CD4-positive, alpha-beta T cell treated with Interleukin-15 for 1 hour (primary cell): ENCODE measurements at places on chromosomes 2 and 18.

GRCh38 chr2:176814740-176815367 is 397.7 kb upstream of the HNRNPA3 start:
- DNase-seq = no peak

DNA sequence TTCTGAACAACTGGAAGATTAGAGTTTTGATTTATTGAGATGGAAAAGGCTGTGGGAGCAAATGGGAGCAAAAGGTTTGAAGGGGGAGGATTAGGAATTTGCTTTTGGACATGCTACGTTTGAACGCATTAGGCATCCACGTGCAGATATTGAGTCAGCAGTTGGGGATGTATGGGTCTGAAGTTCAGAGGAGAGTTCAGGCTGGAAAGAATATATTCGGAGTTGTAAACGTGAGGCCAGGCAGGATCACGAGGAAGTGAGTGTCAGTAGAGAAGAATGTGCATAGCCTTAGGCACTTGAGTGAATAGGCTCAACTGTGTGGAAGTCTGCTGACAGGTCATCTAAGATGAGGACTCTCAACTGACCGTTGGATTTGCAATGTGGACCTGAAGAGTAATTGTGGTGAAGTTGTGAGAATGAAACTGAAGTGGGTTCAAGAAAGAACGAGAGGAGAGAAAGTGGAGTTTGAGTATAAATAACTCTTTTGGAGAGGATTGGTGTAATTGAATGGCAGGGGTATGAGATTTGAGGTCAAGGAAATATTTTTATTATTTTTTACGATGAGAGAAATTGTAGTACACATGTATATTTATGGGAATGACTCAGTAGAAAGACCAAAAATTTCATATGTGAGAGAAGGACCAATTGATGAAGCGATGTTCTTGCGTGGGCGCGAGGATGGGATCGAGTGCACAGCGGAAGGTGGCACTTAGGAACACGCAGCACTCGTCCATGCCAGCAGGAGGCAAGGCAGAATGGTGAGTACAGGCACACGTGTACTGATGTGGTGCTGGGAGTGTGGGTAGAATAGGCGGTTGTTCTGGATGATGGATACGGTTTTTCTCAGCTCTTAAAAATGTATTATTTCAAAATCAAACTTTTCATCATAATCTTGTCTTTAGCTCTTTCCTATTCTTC is 40.5 kb upstream of the POLE4 start:
- no peak for DNase-seq

DNA sequence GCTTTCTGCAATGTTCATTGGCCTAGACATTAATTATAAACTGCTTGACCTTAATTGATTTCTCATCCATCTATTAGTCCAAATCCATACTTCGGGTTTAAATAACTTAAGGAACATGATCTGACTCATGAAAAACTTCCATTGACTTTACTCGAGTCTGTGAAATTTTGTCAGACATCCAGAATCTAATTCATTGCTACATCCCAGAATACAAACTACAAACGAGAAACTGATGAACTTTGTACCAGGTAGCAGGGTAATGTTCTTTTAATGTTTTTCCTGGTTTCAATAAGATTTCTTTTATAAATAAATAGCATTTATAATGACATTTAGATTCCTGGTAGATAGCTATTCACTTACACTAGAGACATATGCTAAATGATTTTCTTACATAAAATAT is 36.0 kb upstream of the IKZF2 start:
- no peak for DNase-seq

- no peak for DNase-seq
Measured at GRCh38 chr2:15181092-15181745, 379.9 kb downstream of the NBAS start.

DNA sequence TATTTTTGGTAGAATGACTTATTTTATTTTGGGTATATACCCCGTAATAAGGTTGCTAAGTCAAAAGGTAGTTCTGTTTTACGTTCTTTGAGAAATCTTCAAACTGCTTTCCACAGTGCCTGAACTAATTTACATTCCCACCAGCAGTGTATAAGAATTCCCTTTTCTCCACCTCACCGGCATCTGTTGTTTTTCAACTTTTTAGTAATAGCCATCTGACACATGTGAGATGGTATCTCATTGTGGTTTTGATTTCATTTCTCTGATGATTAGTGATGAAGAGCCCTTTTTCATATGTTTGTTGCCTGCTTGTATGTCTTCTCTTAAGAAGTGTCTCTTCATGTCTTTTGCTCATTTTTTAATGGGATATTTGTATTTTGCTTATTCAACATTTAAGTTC is 215.2 kb upstream of the TFPI start:
- DNase-seq = no peak

DNA sequence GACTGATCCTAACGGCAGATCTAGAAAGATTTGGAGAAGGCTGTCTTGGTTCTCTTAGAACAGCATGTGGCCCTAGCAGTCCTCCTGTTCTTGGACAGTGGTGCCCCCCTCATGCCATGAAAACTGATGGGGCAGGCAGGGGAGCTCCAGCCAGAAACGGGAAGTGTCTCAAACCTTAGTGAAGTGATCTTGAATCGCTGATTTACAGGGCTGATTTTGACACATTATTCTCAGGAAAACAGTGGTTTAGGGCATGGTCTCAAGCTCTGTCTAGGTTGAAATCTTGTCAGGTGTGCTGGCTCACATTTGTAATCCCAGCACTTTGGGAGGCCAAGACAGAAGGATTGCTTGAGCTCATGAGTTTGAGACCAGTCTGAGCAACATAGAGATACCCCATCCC is 37.8 kb downstream of the SRSF7 start:
- DNase-seq = no peak

DNA sequence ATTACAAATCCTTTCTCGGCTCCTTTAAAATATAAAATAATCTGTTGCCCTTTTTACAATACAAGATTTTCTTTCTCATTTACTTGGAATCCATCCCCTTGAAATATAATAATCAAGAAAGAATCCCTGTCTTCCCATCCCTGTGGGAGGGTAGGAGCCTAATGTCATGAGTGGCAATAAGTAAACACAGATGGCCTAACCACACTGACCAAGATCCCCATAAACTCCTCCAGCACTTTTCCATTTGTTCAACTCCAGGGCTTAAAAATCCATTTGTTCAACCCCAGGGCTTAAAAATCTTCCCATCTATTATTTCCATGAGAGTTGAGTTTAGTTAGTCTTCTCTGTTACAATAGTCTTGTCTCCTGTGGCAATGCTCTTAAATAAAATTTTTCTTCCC is 297.6 kb downstream of the CDH7 start:
- DNase-seq = no peak

GRCh38 chr2:16890081-16890480 is 224.4 kb upstream of the CYRIA start:
- no peak for DNase-seq

- no peak for DNase-seq
Measured at GRCh38 chr2:134505446-134505845, 213.4 kb downstream of the TMEM163 start.

DNA sequence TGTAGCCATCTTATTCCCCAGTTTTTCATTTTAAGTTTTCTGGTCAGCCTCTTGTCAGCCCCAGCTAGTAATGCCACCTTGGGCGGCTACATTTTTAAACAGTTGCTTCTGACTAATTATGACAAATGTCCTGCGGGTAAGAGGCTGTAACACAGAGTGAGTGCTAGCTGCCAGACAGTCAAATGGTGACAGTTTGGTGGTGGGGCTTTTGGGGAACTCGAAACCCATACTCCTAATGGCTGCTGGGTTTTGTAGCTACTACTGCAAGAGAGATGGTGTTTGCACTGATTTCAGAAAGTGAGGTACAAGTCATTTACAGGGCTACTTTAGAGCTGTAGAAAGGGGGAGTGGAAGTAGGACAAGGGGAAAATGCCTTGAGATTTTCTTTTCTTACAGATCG is 48.2 kb downstream of the ZCCHC2 start:
- no peak for DNase-seq

GRCh38 chr2:109660046-109660860 is 46.1 kb downstream of the SOWAHC start:
- DNase-seq = no peak

GRCh38 chr2:85780316-85781012 is 26.7 kb downstream of the ATOH8 start:
- no peak for DNase-seq

- DNase-seq = no peak
Measured at GRCh38 chr2:107607054-107607453, 219.6 kb upstream of the RGPD4 start.

- no peak for DNase-seq
Measured at GRCh38 chr2:33292981-33293595, 183.4 kb upstream of the RASGRP3 start.

GRCh38 chr2:44360749-44361329 is 455 bp downstream of the PREPL start:
- DNase-seq = no peak

GRCh38 chr2:39304200-39304599 is 60.4 kb upstream of the CDKL4 start:
- no peak for DNase-seq

DNA sequence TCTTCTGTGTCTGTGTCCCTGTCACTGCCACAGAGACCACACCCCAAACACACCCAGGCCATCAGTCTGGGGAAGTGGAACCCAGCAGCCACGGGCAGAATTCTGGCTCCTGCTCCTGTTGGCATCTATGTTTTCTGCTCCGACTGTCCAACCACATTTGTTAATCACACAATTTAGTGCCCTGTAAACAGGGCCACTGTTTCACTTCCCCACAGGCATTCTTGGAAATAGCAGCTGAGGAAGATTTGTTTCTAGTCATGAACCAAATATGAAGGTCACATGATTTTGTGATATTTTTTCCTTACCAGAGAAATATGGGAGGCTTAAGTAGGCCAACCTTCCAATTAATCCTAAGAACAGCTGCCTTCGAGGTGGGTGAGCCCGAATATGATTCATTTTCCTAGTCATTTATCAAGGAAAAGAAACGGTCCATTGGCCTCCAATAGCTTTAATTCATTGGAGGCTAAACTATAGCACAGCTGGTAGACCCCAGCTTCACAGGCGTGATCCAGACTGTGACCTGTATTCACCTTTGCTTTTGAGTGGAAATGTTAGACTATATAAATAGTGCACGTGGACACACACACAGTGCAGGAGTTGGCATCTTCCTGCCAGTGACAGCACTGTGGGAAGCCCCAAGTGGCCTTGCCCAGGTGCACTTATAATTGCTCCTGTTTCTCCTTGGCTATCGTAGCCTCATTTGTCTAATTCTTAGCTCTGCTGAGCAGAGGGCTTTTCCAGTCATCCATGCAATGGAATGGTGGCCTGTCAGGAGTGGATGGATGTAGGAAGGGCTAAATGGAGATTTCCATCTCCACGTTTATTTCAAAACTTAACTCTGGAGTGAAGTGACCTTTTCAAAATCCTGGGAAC is 267.9 kb downstream of the LPIN1 start:
- DNase-seq = peak; percentile 18

GRCh38 chr18:51151568-51152511 is 45.6 kb downstream of the MEX3C start:
- peak; percentile 83 for DNase-seq

- DNase-seq = no peak
Measured at GRCh38 chr2:143607231-143608062, 478.2 kb downstream of the ARHGAP15 start.

DNA sequence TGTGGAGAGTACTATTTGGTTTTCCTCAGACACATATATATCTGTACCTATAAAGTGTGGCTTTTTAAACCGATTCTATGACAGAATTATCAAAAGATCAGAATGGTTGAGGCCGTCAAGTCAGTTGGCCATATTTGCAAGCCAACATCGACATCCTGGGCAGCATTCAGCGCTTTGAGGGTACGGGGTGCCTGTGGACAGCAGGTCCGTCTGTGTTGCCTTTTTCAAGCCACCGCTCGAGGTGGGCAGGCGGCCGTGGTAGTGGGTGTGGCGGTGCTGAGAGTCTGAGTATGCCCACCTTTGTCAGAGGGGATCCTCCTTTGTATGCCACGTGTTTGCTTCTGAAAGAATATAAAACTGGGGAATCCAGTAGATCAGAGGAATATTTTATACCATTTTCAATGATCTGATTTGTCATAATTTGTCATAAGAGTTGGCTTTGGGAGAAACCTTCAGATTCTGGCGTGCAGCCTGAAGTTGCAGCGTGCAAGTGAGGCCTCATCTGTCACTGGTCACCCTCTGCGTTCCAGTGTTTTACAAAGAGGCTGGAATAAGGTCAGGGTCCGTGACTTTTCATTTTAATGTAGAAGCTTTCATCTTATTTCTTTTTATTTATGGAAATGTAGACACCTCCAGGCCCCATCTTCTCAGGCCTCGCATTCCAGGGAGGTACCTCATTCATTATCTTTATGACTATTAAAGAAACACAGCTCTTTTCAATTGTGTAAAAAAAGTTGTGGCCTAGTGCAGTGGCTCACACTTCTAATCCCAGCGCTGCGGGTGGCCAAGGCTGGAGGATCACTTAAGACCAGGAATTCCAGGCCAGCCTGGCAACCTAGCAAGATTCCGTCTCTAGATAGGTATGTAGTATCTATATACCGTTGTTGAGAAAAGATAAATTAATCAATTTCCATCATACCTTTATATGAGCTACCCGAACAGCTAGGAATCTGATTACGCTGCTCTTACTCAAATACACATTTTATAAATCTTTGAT is 37.8 kb upstream of the RBM44 start:
- no peak for DNase-seq

DNA sequence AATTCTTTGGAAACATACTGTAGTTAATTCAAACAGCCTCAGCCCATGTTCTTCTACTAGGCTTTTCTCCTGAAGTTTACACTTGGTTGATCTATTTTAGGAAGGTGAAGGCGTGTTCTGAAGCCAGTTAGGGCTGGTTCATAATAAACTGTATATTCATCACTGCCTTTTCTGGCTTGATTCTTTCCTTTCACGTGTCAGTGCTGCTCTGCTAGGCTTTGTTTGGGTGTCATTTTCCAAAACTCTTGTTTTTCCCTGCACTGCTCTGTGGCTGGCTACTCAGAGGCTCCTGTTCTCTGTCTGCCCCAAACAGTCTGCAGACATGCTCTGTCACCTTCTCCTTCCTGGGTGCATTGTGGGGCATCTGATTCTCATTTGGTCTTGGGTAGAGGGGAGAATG is 136.1 kb downstream of the PARD3B start:
- DNase-seq = no peak

GRCh38 chr2:11128243-11128951 is 26.9 kb upstream of the SLC66A3 start:
- DNase-seq = no peak

DNA sequence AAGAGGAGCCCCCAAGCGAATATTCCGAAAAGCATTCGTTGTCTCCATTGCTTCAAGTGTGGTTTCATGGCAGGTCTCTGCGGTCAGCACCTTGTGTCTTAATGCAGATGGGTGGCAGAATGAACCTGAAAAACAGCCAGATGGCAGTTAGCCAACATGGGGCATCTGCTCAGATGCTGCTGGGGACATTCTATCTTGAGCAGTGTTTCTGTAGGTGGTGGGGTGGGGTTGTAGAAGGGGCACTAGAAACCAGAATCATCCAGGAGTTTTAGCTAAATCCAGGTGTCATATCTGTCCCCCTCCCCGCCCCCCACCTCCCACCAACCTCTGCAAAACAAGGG is 42.1 kb downstream of the ST6GAL2 start:
- no peak for DNase-seq

DNA sequence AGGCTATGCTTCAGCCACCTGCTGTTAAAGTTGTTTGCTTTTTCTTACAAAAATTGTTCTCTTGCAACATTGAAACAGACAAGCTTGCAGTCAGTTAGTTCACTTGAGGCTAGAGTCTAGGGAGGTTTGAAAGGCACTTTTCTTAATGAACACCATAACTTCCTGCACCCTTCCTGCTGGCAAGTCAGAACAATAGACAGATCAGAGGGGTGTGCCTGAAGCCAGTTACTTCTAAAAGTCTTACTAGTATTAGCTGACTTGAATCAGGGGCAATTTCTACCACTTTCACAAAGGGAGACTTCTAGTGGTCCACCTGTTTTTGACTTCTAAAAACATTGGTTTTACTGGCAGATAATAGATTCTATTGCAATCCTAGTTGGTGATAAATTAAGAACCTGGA is 367.4 kb upstream of the CDH20 start:
- no peak for DNase-seq
